ENCODE measurements at places on chromosomes 13 and 19. TPM values are rescaled to one million over a fixed set of nuclear protein-coding genes. Genes with fewer than 3 reads are reported as not detected.

OR7C1 gene
- total RNA-seq = not detected

ADAMTS10 gene
- 159 TPM for total RNA-seq

DACT3 gene
- not detected for total RNA-seq

ACTMAP gene
- total RNA-seq = 5.9 TPM

CEACAM20 gene
- total RNA-seq = not detected

C1QTNF9B gene
- total RNA-seq = not detected

ZNF528 gene
- 28.8 TPM for total RNA-seq

GPC5 gene
- total RNA-seq = not detected

FCGBP gene
- total RNA-seq = 17.3 TPM

DLL3 gene
- total RNA-seq = not detected

PSG4 gene
- total RNA-seq = not detected

CDX2 gene
- not detected for total RNA-seq

CEBPA gene
- 7.6 TPM for total RNA-seq

OR4F17 gene
- not detected for total RNA-seq

OR7A5 gene
- total RNA-seq = not detected

CASP14 gene
- not detected for total RNA-seq

FAM124A gene
- not detected for total RNA-seq

TDRD12 gene
- total RNA-seq = not detected

IPO5 gene
- 59.9 TPM for total RNA-seq

C2CD4C gene
- total RNA-seq = not detected

IQCN gene
- 19.4 TPM for total RNA-seq

PSG2 gene
- total RNA-seq = not detected

CFD gene
- 10.4 TPM for total RNA-seq

IZUMO4 gene
- total RNA-seq = 7.6 TPM

RELB gene
- total RNA-seq = 119 TPM

SLITRK5 gene
- total RNA-seq = 0.07 TPM

POU2F2 gene
- total RNA-seq = 27.3 TPM

SERPINE3 gene
- not detected for total RNA-seq

PNMA8B gene
- 0.08 TPM for total RNA-seq

DPF1 gene
- total RNA-seq = not detected

SLC1A6 gene
- not detected for total RNA-seq

NLRP11 gene
- total RNA-seq = not detected

WDR88 gene
- not detected for total RNA-seq

SHISA2 gene
- not detected for total RNA-seq

PTGER1 gene
- 0.73 TPM for total RNA-seq

LAIR1 gene
- 117 TPM for total RNA-seq

FAM32A gene
- 63.3 TPM for total RNA-seq

PDX1 gene
- total RNA-seq = not detected

IFNL3 gene
- total RNA-seq = not detected

RRAS gene
- total RNA-seq = 5.9 TPM

LILRB4 gene
- 1.5 TPM for total RNA-seq

CGB7 gene
- not detected for total RNA-seq
